ENCODE measurements at places on chromosomes 1 and 21.

DNA sequence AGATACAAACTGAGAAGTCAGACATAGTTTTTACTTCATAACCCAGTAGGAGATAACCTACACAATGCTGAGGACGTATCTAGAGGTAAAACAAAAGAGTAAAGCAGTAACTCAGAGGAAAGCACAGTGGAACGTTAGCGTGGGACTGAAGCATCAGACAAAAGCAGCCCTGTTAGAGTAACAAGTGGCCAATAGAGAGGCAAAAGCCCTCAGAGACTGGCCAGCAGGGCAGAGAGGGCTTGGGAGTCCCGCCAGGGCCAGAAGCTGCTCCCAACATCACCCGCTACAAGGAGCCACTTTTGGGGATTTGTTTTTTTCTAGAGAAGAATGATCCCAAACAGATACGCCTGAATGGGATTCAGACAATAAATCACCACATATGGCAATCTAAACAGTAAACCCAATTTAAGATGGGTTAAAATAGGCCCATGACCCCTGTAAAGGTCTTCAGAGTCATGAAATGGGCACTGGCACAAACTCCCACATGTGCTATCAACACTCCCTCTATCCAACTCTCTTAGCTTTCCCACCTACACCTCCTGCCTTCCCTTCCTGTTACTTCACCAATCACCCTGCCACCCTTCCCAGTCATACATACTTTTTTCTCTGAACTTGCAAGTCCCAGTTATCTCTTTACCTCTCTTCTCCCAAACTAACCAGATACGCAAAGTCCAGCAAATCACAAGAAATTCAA is 17.2 kb downstream of the TADA1 start:
- no peaks in the 10 kb centered on the region for H3K27me3 ChIP-seq
- DNase-seq: peak; percentile 50
- no peak overlapping the region for H3K4me3 ChIP-seq

- H3K36me3 ChIP-seq: peaks cover 56% of the 10 kb centered on the region
- H3K4me3 ChIP-seq: no peak overlapping the region
- no peak for DNase-seq
- no peak overlapping the region for H3K27ac ChIP-seq
Measured at GRCh38 chr1:7810395-7810794, 26.3 kb downstream of the PER3 start.

DNA sequence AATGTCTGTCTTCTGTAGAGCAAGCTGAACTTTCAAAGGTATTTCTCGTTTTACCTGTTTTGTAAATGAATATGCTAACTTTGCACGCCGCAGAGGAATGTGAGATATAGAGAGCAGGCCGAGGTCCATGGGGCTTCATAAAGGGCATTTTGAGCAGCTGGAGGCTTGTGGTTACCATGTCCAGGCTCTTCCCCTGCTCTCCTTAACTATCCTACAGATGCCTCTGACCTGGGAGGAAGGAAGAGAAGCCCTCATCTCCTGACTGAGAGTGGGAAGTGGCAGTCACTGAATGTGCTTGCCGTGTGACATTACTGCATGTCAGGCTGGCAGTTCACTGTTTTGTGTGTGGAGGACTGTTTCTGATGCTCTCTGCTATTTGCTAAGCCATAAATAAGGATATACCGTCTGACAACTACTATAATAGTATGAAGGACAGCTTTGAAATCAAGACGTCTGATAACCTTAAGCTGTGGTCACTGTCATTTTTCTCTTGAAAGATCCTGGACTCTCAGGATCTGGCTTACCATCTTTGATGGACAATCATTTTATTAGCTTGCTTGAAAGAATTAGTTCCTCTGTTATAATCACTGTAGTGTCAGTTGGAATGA is 92.2 kb downstream of the DYRK1A start:
- H3K4me3 ChIP-seq: no peak overlapping the region
- peaks cover 99% of the 10 kb centered on the region for H3K4me1 ChIP-seq
- H3K36me3 ChIP-seq: no peaks in the 10 kb centered on the region
- peak overlapping the region; percentile 3 for H3K27ac ChIP-seq
- DNase-seq: no peak
- H3K27me3 ChIP-seq: no peaks in the 10 kb centered on the region

- no peak for DNase-seq
- H3K4me3 ChIP-seq: no peak overlapping the region
- H3K27ac ChIP-seq: no peak overlapping the region
- no peaks in the 10 kb centered on the region for H3K4me1 ChIP-seq
Measured at GRCh38 chr1:22296701-22297591, 154.0 kb upstream of the WNT4 start.

- no peaks in the 10 kb centered on the region for H3K36me3 ChIP-seq
- no peak overlapping the region for H3K27ac ChIP-seq
- no peak for DNase-seq
- no peak overlapping the region for H3K4me3 ChIP-seq
- no peaks in the 10 kb centered on the region for H3K27me3 ChIP-seq
Measured at GRCh38 chr1:21605012-21605715, 64.0 kb downstream of the RAP1GAP start.

GRCh38 chr1:186978596-186979556 is 150.1 kb downstream of the PLA2G4A start:
- H3K4me3 ChIP-seq: no peak overlapping the region
- no peak overlapping the region for H3K27ac ChIP-seq
- H3K4me1 ChIP-seq: peaks cover 6% of the 10 kb centered on the region

- no peak for DNase-seq
- H3K27me3 ChIP-seq: peaks cover 4% of the 10 kb centered on the region
- peak overlapping the region; percentile 96 for H3K27ac ChIP-seq
- H3K4me3 ChIP-seq: peak overlapping the region; percentile 84
- H3K36me3 ChIP-seq: no peaks in the 10 kb centered on the region
- H3K4me1 ChIP-seq: peaks cover 69% of the 10 kb centered on the region
Measured at GRCh38 chr1:26697978-26698849, 2.4 kb downstream of the ARID1A start.

GRCh38 chr1:15196807-15197530 is 43.4 kb downstream of the TMEM51 start:
- H3K4me3 ChIP-seq: no peak overlapping the region
- no peak for DNase-seq
- H3K4me1 ChIP-seq: no peaks in the 10 kb centered on the region
- no peaks in the 10 kb centered on the region for H3K27me3 ChIP-seq
- no peaks in the 10 kb centered on the region for H3K36me3 ChIP-seq

All from esophagus muscularis mucosa (tissue), 4 donors.